ENCODE measurements at places on chromosomes 2 and 18. TPM values are rescaled to one million over a fixed set of nuclear protein-coding genes. Genes with fewer than 3 reads are reported as not detected.

DNA sequence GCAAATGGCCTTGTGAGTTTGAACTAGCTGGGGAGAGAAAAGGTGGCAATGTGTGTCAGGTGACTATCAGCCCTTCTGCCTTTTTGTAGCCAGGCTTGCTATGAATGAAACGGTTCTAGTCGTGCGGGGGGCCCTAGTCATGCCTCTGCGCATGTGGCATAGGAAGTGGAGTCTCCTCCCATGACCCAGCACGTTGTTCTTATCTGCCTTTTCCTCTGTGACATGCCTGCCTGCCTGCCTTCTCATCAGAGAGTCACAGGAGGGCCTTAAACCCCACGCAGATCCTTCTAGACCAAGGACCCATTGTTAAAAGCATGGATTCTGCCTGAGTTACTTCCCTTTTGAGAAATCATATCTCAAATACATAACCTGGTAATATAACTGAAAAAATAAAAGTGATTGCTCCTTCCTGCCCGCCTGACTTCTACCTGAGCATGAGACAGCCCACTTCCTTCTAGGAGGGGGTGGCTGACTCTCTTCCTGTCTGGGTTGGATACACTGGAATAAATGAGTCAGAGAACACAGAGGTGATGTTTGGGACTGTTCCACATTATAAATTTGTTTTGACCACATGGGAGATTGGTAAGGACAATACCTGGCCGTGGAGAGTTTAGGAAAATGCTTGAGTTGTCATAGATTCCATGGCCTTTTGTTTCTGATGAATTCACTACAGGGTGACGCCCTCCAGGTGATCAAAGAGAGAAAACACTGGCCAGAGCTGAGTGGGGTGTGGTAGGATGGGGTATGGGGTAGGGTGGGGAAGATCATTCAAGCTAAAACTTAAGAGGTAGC is 49.8 kb downstream of the FBLN7 start:
- DNase-seq, result no peak

DNA sequence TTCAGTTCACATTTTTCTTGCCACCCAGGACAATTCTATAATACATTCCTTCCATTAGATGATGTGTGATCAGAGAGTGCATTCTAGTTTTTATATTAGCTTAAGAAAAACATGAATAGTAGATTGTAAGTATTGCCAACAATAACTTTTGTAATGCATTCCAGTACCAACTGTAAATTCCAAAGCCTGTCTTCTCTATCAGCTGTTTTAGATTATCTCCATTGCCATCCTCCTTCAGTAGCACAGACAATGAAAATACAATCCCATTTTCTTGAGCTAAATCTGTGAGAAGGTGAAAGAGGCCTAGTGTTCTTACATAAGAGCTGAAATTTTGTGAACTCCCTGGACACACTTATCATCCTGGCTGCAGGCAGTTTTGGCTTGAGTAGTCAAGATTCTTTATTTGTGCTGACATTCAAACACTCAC is 103.9 kb downstream of the CCBE1 start:
- DNase-seq, result no peak

DNA sequence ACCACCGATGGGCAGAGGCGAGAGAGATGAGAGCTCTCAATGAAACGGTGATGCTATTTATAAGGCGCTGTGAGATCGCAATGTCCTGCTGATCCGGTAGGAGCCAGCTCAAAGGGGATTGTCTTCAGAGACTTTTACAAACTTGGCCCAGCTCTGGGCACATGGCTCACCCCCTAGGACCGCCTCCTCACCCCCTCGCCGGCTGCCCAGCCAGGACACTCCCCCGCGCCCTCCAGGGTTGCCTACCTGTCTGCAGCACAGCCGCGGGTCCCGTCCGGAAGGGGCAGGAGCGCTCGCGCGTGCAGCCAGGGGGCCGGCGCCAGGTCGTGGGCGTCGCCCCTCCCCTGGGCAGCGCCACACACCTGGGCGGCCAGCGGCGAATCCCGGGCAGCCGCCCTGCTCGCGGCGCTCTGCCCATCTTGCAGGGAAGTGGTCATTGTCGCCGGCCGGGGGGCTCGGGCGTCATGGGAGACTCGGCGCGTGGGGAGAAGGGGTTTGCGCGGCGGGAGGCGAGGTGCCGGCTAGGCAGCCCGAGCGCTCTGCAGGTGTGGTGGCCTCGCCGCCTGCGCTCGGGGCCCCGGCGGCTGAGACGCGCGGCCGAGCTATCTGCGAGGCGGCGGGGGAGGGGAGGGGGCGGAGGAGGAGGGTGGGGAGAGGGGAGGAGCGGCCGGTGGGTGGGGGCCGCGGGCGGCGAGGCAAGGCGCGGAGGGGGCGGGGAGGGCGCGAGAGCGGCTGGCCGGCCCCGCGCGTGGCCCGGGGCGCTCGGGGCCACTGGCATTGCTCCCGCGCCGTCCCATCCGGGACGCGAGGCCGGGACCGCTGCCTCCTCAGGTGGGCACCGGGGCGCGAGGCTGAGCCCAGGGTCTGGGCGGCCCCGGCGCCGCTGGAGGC is at the start of gene GRB14:
TSS of gene GRB14 (minus strand) at position 610 of the 891 bp plus-strand sequence. CDS start at position 437, 173 bp downstream.
- peak; percentile 27 for DNase-seq

DNA sequence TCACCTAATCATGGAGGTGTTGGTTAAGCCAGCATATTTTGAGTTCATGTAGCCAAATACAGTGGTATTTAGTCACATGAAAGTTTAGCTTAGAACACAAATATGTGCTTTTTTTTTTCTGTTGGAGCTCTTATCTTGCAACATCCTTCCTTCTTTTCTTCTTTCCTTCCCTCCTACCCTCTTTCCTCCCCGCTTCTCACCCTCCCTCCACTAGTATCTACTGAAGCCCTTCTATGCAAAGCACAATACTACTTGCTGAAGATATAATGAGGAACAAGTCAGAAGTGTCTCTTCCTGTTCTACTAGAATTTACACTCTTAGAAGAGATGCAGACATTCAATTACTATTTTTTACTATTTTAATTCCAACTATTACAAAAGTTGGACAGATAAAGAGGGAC is 105.0 kb upstream of the ITGA4 start:
- no peak for DNase-seq

DNA sequence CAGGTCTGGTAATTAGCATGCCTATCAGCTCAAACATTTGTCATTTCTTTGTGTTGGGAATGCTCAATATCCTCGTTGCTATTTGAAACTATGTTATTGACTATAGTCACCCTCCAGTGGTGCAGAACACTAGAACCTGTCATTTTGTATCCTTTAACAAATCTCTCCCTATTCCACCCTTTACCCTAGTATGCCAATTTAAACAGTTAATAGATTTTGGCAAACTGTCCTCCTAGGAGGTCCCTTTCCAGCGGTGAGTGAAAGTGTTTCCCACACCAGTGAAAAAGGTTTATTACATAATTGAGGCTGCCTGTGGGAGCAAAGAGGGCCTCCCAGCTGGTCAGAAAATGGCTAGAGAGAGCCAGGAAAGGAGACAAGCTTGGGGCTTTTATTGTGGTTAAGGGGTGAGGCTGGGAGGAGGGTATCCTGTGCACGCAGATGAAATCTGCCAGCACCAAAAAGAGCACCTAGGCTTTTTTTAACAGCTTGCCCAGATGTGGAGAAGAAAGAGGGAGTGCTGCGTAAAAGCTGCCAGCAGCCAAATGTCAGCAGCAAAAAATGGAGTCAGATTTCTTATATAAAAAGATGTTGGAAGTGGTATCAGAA is 1.8 kb upstream of the DRC1 start:
- no peak for DNase-seq

- DNase-seq, result no peak
Measured at GRCh38 chr2:176291809-176292283, 22.6 kb downstream of the MTX2 start.

DNA sequence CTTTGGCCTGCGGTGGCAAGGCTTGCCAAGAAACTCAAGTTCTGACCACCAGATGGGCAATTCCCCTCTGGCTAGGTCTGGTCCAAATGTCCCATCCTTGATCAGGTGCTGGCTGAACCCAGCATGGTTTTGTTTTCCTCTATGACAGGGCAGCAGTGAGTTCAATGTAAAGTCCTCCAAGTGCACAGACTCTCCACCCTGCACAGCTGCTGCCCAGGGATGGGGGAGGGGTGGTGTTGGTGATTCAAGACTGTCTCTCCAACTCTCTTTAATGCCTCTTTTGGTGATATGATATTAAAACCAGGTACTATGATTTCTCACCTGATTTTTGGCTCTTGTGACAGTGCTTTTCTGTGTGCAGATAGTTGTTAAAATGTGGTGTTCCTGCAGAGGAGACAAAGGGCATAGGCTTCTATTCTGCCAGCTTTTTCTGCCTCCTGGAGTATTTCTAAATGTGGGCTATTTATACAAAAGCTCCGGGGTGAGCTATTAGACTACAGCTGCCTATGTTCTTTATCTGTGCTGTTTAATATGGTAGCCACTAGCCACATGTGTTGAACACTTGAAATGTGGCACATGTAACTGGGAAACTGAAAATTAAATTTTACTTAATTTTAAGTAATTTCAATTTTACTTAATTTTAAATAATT is 64.0 kb upstream of the STK39 start:
- no peak for DNase-seq

DNA sequence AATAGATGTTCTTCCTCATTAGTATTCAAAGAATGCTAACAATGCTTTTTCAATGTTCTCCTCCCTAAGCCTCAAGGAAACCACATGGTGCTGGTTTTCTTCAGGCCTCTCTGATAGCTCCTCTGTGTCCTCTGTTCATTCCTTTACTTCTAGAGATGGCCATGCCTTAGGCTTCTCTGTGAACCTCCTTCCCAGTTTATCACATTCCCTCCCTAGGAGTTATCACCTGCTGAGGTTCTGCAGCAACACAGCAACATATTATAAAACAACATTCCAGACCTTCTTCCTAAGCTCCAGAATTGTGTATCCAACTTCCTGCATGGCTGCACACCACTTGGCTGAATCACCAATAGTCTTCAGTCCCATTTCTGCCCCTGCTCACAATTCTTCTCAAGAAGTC is 325.5 kb downstream of the IRS1 start:
- DNase-seq, result no peak

DNA sequence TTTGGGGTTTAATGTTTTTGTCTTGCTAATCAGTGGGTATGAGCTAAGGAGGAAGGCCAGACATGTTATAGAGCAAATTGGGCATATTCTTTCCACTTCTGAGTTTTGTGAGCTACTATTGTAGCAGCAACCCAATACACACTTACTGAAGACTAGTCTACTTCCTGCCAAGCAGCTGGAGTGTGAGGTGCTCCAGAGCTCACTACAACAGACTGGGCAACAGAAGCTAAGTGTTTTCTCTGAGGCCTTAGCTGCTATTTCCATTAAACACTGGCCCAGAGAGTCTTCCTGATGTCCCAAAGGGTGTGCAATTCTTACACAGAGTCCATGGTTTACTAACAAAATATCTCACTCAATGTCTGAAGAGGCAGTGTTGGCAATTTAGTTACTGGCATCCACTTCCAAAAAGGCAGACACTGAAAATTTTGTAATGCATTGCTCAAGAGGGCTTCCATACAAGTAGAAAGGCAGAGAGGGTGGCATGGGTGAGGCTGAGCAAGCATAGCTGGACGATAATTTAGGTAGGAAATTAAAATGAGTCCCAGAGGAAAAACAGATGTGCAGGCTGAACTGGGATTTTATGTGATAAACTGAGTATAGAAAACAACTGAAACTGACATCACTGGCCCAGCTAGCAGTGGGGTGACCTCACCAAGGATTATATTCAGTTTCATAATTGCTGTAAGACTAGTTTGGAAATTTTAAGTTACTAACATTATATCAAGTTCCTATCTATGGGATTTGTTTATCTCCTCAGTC is 68.6 kb downstream of the ZC3H6 start:
- no peak for DNase-seq

DNA sequence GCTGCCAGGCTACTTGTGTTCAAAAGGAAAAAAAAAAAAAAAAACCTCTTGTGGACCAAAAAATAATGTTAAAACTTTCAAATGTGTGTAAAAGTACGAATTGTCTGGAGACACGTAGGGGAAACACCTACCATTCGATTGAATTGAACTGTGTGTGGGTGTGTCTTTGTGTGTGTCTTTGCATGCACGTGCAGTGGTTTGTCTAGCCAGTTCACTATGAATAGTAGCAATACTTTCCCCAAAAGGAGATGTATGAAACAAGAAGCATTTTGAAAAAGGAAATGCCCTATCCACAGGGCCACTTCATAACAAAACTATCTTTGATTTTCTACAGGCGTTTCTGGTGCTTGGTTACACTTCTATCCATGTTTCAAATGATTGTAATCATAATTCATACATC is 186.8 kb downstream of the RPRM start:
- no peak for DNase-seq

DNA sequence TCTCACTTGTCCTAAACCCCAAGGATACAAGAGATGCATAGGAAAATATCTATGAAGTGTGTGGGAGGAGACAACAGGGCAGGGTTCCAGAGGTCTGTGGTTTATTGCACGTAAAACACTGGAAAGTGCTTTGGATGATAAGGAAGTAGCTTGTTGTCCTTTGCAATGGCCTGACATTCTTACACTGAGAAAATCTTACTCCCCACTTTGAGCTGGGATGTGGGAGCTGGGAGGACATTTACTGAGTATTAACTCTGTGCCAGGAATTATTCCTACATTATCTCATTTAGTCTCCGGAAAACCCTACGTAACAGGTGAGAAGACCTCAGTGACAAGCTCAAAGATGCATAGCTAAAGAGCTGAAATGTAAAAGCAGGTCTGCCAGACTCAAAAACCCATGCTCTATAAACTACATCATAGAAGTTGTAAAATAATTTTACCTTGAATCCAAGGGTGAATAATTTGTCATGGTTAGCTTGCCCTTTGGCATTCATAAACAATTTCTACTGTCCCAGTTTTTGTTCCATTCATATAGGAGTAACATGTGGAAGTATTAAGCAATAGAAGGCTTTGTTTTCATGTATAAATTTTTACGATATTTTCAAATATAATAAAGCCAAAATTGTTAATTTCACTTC is 9.2 kb upstream of the GALNT3 start:
- no peak for DNase-seq

- DNase-seq, result no peak
Measured at GRCh38 chr2:218020281-218020680, 17.5 kb upstream of the TNS1 start.

GRCh38 chr18:892316-892715 is 12.4 kb upstream of the ADCYAP1 start:
- DNase-seq, result no peak

DNA sequence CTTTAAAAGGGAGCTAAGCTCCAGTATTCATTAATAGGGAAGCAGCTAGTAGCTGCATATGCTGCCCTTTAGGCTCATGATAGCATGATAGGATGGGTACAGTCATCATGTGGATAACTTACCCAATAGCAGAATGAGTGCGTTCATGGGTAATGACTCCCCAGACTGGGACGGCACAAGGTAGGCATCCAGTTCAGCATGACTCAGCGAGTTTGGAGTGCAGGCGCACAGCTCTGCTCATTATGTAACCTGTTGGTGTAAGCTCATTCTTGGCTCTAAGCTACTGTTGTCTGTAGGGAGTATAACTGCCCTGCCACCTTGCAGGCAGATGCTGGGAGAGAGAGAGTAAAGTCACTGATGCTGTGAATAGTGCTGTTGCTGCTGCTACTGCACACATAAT is 209.2 kb upstream of the SYT4 start:
- DNase-seq, result no peak

GRCh38 chr2:58834404-58834803 is 593.3 kb upstream of the FANCL start:
- peak; percentile 30 for DNase-seq

The REG3A gene
- polyA plus RNA-seq, result not detected

The SLC5A7 gene
- 0.39 TPM for polyA plus RNA-seq

The CD226 gene
- polyA plus RNA-seq, result 2.9 TPM

The PSMA8 gene
- not detected for polyA plus RNA-seq

The LYPD1 gene
- polyA plus RNA-seq, result 99.7 TPM

The ZNF396 gene
- polyA plus RNA-seq, result 6.1 TPM

The UGT1A6 gene
- polyA plus RNA-seq, result 4.1 TPM
